Stimulated activated CD4-positive, alpha-beta T cell treated with anti-CD3 and anti-CD28 coated beads, Interleukin-4, amount 100 ng/mL, for 1 hour (primary cell): ENCODE measurements at places on chromosomes 1 and 21.
A peak's percentile ranks its signal among the peaks of the same experiment; 100 is the strongest.

DNA sequence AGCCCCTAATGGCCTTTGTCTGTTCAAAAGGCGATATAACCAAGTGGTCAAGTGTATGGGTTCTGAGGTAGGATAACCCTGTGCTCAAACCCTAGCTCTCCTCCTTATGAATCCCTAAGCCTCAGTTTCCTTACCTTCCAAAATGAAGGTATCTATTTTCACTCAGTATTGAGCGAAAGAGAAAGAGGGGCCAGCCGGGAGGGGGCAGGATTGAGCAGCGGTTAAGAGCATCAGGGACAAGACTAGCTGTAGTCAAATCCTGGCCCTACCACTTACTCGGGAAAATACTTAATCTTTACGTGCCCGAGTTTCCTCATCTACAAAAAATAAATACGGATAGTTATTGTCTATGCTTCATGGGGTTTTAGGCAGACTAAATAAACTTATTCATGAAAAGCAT lies 25.7 kb downstream of the LY9 start:
- DNase-seq = no peak

DNA sequence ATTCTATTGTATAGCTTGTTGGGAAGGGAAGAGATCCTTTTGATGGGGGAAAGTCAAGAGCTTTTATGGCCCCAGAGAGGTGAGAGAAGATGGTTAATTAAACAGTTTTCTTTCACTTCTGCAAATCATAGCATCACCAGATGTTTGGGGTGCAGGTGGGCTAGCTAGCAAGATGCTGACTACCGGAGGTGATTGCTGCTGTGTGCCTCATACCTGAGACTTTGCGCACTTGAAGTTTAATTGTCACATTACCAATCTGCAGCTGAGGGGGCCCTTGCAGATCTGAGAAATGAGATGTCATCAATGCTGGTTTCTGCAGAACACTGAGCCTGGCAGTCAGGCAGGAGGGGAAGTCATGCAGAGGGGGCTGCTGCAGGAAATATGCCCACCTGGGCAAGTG lies 73.9 kb downstream of the SNRPE start:
- DNase-seq = no peak

DNA sequence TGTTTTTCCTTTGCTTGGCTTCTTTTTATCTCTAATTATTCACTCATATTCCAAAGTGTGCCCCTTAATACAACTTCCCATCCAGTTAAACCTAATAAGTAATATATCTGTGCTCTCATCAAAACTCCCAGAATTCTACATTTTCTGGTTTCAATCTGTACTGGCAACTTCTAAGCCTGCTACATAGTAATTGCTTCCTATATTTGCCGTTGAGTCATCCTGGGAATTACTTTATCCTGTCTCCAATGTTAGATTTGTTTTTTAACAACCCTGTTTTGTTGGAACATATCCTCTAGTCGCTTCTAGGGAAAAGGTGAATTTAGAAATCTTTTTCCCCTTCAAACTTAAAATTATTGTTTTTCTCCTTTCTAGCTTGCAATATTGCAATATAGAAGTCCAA lies 620.5 kb upstream of the PKN2 start:
- DNase-seq = no peak

- DNase-seq = peak; percentile 18
Observed at GRCh38 chr1:20367116-20367585, 76.5 kb downstream of the VWA5B1 start.

DNA sequence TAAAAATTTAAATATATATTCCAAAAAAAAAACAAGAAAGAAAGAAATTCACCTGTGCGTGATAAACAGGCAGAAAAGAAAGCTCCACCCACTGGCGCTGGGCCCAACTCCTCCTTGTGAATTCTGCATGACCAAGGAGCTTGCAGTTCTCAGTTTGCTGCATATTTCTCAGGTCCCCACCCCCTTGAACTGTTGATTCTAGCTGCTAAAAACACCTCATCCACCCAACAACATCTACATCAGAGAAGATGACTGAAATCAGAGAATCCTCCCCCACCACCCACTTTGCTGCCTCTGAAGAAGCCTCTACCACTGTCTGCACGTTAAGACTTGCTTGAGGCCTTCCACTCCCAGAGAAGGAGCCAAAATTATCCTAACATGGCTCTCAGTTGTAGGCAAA lies 104.8 kb downstream of the RGS2 start:
- no peak for DNase-seq

DNA sequence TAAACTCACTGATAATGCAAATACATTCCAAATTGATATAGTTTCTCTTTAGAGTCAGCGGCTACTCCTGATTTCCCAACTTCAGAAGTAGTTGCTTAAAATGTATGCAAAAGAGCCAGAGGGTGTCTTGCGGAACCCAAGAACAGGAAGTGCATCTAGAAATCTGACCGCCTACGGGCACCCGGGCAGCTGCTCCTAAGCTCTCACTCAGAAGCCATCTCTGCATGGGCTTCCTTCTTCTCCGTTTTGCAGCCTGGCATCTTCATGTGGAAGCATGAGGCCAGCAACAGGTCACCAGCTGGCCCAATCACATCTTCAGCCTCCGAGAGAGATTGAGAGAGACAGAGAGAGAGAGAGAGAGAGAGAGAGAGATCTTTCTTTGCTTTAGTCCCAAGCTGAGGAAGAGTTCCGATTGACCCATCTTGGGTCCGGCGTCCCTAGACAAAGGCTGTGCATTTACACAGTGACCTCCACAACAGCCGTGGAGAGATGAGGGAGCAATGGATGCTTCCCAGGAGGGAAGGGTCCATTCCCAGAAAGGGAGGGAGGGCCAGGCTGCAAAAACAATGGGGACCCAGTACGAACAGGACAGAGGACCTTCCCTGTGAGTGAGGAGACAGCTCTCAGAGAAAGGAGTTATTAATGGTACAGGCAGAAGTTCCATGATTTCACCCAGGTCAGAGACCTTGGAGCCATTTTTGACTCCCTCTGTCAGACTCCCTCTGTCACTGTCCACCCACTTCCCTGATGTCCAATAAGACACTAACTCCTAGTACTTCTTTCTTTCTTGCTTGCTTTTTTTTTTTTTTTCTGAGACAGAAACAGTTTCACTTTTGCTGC lies 28.2 kb upstream of the SLC30A1 start:
- peak; percentile 14 for DNase-seq

DNA sequence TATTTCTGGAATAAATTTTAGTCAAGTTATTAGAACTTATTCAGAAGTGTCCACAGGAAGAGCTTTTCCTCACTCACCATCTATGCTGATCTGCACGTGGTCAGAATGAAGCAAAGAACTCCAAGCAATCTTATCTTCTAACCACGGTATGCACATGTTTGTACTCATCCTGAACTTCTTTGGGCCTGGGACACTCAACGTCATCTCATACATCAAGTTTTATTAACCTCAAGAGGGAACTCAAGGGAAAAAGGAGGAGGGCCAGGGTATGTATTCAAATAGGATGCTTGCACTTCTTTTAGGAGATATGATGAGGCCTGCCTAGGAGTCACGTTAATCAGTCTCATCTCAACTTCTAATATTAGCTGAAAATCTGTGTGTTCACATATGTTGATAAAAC lies 142.5 kb downstream of the C1orf94 start:
- DNase-seq = no peak

GRCh38 chr21:44006017-44006619 lies 6.0 kb upstream of the TRAPPC10 start:
- no peak for DNase-seq

DNA sequence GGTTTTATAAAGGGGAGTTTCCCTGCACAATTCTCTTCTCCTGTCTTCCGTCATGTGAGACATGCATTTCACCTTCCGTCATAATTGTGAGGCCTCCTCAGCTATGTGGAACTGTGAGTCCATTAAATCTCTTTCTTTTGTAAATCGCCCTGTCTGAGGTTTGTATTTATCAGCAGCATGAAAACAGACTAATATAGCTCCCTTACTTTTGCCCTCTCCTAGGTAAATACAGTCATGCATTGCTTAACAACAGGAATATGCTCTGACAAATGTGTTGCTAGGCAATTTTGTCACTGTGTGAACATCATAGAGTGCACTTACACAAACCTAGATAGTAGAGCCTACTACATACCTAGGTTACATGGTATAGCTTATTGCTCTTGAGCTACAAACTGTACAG lies 616.8 kb downstream of the RWDD3 start:
- DNase-seq = no peak

- DNase-seq = peak; percentile 38
Observed at GRCh38 chr1:206769304-206769731, 1.3 kb upstream of the IL19 start.

DNA sequence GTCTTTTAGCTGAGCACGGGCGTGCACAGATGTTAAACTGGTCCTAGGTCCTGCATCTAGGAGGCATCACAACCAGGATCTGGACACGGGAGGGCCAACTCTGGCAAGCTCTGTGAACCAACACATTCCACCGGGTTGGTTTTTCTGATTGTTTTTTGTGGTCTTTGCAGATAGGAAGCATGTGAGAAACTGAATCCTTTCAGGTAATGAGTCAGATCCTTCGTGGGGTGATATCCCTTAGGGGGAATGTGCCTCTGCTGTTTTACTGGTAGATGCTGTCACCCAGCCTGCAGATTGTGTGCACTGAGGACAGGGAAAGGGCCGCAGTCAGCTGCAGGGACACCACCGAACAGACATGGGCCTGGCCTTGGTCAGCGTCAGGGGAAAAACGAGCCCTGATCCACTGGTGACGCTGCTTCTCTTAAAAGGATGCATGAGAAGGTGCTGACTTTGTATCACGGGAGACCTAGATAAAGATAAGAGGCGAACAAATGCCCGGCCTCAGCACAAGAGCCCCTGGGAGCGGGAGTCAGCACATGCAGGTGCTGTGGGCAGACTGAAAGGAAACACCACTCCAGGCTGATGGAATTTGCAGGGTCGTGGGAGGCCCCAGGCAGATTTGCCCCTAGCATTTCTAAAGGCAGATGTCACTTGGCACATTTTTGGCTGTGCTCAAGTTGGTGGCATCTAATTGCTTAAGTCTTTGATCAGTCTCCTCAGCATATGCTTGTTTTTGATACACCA lies 51.1 kb downstream of the DOP1B start:
- DNase-seq = no peak

DNA sequence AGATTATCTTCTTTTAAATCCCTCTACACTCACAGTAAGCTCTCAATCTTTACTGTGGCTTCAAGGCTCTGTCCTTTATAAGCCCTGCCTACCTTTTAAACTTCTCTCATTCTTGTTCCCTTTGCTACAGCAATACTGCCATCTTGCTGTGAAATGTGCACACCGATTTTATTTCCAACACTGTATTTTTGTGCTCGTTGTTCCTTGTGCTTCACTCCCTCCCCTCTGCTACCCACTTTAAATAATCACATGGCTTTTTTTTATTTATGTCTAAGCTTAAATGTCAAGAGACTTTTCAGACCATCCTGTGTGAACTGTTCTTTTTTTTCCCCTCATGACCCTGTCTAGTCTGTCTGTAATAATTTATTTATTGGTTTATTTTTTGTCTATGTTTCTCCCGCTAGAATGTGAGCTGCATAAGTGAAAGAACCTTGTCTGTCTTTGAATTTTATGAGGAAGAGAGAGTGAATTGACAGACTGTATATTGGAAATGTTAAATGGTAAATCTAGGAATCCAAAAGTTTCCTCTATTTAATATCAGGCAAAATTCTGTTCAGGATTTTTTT lies 45.7 kb downstream of the ABCD3 start:
- DNase-seq = no peak

DNA sequence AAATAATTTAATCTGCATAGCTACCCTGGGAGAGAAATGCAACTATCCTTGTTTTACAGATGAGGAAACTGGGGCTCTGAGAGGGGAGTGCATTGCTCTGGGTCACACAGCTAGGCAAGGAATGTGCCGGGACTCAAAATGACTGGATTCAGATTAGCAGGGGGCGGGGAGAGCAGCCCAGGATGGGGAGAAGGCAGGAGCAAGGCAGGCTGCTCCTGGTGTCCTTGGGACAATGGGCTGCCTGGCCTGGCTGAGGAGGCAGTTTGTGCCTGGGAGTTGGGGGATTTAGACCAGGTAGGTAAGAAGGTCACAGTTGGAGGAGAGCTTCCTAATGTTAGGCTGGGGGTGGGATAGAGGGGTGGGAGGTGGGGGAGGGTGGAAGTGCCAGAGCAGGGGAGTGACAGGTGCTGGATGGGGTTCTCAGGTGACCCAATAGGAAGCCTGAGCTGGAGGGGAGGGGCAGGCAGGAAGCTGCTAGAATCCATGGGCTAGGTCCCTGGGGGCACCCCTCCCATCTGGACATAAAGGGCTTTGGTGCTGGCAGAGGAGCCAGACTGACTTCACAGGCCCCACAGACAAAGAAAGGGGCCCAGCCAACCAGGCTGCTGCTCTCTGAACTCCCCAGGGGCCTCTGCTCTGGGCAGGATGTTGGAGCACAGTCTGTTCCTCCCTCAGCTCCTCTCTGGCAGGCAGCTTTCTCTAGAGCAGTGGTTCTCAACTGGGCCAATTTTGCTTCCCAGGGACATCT lies 29.0 kb downstream of the TRIM62 start:
- DNase-seq = no peak

DNA sequence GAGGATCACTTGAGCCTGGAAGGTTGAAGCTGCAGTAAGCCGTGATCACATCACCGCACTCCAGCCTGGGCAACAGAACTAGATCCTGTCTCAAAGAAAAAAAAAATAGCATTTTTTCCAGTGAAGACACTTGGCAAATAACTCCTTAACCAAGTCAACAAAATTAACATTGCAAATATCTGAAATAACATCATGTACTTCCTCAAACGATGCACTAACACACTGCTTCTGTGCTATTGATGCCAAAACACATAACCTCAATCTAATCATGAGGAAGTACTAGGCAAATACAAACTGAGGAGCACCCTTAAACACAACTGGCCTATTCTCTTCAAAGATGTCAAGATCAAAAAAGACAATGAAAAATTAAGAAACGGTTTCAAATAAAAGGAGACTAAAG lies 32.3 kb downstream of the PABPC4 start:
- DNase-seq = no peak

DNA sequence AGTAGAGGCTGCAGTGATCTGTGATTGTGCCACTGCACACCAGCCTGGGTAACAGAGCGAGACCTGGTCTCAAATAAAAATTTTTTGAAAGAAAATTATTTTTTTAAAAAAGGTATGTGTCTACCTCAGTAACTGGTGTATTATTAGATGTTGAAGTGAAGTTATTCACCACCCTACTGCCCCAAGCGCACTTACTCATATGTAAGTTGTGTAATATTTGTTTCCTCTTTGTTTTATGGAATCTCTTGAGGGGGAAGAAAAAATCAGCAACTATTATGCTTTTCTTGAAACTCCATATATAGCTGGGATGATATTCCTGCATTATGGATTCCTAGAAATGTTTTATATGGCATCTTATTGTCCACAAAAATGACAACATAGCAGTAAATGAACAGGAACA lies 21.3 kb downstream of the RBM15 start:
- no peak for DNase-seq

- no peak for DNase-seq
Observed at GRCh38 chr1:156754219-156754618, 2.7 kb upstream of the HDGF start.

DNA sequence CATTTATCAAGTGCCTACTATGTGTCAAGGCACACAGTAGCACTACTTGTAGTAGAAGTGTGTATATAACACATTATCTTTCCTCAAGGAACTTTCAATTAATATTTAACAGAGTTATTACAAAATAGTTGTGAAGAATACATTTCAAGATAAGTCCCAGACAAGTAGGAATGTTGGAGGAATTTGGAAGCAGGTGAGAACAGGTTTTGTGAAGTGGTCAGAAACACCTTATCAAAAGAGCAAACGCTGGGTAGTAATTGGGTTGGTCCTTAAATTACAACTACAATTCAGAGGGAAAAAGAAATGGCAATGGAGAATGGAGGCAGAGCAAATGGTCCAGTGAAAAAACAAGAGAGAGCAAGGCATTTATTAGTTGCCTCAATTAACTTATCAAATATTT lies 218.8 kb downstream of the ADGRL2 start:
- DNase-seq = no peak
